Stomach (tissue), 19 donors: ENCODE measurements at places on chromosomes 11 and 22. TPM values are rescaled to one million over a fixed set of nuclear protein-coding genes. Genes with fewer than 3 reads are reported as not detected.

GRCh38 chr11:69732910-69733309 lies 29.1 kb upstream of the FGF19 start:
- H3K27me3 ChIP-seq: peaks cover 12% of the 10 kb centered on the region
- no peak overlapping the region for H3K4me3 ChIP-seq
- H3K27ac ChIP-seq: no peak overlapping the region
- no peaks in the 10 kb centered on the region for H3K4me1 ChIP-seq
- H3K36me3 ChIP-seq: no peaks in the 10 kb centered on the region
- DNase-seq: no peak

DNA sequence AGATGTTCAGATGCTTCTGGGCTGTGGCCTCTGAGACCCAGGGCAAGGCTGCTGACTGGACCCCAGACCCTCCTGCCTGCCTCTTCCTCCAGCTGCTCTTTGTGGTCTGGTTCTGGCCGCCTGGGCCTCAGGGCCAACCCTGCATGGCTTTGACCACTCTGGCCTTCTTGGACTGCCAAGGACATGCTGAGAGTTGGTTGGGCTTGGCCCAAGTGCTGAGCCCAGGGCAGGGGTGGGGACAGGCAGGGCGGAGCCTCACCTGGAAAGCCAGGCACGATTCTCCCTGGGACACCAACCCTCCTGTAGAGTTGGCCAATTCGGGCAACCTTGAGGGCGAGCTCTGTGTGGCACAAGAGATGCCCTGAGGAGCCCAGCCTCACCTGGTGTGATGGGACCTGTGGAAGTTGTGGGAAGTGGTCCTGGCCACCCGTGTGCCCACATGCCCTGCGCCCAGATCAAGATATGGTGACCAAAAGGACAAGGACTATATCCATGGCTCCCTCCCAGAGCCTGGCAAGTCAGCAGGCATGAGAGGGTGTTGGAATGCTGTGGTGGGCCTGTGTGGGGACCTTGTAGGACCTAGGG lies 11.6 kb downstream of the TANGO2 start:
- H3K27me3 ChIP-seq: no peaks in the 10 kb centered on the region
- DNase-seq: peak; percentile 42
- peak overlapping the region; percentile 38 for H3K27ac ChIP-seq
- peaks cover 31% of the 10 kb centered on the region for H3K4me1 ChIP-seq

- DNase-seq: peak; percentile 73
- H3K27me3 ChIP-seq: no peaks in the 10 kb centered on the region
- H3K4me1 ChIP-seq: peaks cover 7% of the 10 kb centered on the region
- peaks cover 14% of the 10 kb centered on the region for H3K36me3 ChIP-seq
- H3K27ac ChIP-seq: peak overlapping the region; percentile 82
- peak overlapping the region; percentile 92 for H3K4me3 ChIP-seq
These were observed 639 bp downstream of the INCENP start for GRCh38 chr11:62124186-62125113.

DNA sequence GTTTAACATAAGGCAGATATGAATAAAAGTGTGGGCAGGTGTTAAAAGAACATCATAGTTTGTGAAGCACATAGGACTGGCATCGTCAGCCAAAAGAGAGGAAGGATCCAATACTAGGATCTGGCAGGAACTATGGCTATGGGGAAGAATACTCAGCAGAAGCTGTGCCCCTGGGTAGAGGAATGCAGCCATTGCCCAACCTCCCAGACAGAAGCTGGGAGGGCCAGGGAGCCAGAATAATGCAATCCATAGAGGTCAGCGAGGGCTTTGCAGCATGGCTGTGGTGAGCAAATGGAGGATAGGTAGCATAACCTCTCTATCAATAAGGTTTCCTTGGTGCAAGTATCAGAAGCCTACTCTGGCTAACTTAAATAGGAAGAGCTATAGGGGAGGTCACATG lies 11.7 kb upstream of the CSTF3 start:
- H3K4me3 ChIP-seq: no peak overlapping the region
- H3K36me3 ChIP-seq: no peaks in the 10 kb centered on the region
- no peaks in the 10 kb centered on the region for H3K27me3 ChIP-seq

- peak overlapping the region; percentile 59 for H3K4me3 ChIP-seq
- no peaks in the 10 kb centered on the region for H3K27me3 ChIP-seq
- H3K36me3 ChIP-seq: no peaks in the 10 kb centered on the region
- no peak for DNase-seq
- H3K4me1 ChIP-seq: peaks cover 25% of the 10 kb centered on the region
These were observed 2.3 kb upstream of the ADORA2A start for GRCh38 chr22:24424901-24425775.

DNA sequence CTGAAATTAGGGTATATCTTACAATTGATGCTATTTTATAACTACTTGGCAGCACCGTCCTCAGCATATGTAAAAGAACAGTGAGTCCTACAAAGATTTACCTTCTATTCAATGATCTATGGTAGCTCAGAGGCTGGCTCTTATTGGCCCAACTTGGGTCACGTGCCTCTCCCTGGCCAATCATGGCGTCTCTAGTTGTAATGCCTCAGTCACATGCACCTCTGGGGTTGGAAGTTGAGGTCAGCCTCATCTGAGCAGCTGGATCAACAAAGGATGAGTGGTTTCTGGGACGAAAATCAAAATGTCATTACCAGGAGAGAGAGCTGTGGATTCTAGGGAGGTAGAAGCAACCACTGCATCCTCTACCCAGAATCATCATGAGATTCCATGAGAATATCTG lies 22.9 kb upstream of the ASPHD2 start:
- peaks cover 9% of the 10 kb centered on the region for H3K27me3 ChIP-seq
- H3K4me3 ChIP-seq: no peak overlapping the region
- DNase-seq: no peak
- no peaks in the 10 kb centered on the region for H3K4me1 ChIP-seq
- no peak overlapping the region for H3K27ac ChIP-seq

DNA sequence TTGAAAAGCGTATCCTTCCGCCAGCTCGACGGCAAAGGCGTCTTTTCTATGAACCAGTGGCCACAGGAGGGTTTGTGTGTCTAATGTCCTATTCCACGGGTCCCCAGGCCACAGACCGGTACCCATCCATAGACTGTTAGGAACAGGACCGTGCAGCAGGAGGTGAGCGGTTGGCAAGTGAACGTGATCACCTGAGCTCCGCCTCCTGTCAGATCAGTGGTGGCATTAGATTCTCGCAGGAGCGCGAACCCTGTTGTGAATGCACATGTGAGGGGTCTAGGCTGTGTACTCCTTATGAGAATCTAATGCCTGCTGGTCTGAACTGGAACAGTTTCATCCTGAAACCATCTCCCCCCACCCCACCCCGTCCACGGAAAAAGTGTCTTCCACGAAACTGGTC lies 62.7 kb upstream of the KCNQ1OT1 start:
- no peak overlapping the region for H3K27ac ChIP-seq
- H3K4me3 ChIP-seq: no peak overlapping the region
- H3K27me3 ChIP-seq: no peaks in the 10 kb centered on the region
- no peaks in the 10 kb centered on the region for H3K4me1 ChIP-seq
- no peaks in the 10 kb centered on the region for H3K36me3 ChIP-seq

- no peak overlapping the region for H3K27ac ChIP-seq
- no peaks in the 10 kb centered on the region for H3K27me3 ChIP-seq
- H3K4me1 ChIP-seq: no peaks in the 10 kb centered on the region
- no peak for DNase-seq
- H3K36me3 ChIP-seq: no peaks in the 10 kb centered on the region
- no peak overlapping the region for H3K4me3 ChIP-seq
These were observed 29.8 kb downstream of the GVQW3 start for GRCh38 chr11:76410851-76411357.

- no peaks in the 10 kb centered on the region for H3K36me3 ChIP-seq
- peaks cover 7% of the 10 kb centered on the region for H3K4me1 ChIP-seq
- H3K27me3 ChIP-seq: no peaks in the 10 kb centered on the region
- no peak for DNase-seq
- no peak overlapping the region for H3K27ac ChIP-seq
- H3K4me3 ChIP-seq: no peak overlapping the region
These were observed 591.2 kb downstream of the INSC start for GRCh38 chr11:15705891-15706290.

DNA sequence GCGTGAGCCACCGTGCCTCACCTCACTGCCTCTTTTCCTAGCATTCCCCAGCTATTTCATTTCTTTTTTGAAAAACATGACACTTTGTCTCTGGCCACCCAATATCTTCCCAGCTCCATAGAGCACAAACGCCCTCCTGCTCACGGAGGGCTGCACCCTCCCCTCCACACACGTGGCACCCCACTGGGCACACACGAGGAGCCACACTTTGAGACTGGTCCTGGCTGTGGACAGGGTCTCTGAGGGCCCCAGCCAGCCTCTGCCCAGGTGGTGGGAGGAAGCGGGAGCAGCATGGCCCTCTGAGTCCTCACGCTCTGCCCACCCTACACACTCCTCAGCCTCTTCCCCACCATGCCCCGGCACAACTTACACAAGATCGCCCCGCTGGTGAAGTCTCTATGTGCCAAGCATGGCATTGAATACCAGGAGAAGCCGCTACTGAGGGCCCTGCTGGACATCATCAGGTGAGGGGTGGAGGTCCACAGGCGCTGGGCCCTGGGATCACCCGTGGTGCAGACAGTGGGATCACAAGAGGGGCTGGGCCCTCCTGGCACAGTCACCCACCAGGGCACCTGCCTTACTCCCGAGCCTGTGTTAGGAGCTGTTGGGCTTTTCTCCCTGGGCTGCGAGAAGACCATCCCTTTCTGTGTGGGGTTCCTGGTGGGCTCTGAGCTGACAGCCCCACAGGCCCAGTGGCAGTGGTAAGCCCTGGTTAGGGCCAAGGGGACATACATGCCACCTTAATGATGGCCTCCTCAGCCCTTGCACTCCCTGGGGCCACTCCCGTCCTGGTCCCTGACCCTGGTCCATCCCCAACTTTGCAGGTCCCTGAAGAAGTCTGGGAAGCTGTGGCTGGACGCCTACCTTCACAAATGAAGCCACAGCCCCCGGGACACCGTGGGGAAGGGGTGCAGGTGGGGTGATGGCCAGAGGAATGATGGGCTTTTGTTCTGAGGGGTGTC lies 26.2 kb downstream of the FADS3 start:
- H3K36me3 ChIP-seq: no peaks in the 10 kb centered on the region
- no peak overlapping the region for H3K4me3 ChIP-seq
- H3K27me3 ChIP-seq: no peaks in the 10 kb centered on the region
- H3K4me1 ChIP-seq: peaks cover 3% of the 10 kb centered on the region

- H3K27me3 ChIP-seq: no peaks in the 10 kb centered on the region
- no peak overlapping the region for H3K4me3 ChIP-seq
- H3K27ac ChIP-seq: no peak overlapping the region
- peaks cover 55% of the 10 kb centered on the region for H3K4me1 ChIP-seq
- H3K36me3 ChIP-seq: no peaks in the 10 kb centered on the region
These were observed 65.7 kb downstream of the ENDOD1 start for GRCh38 chr11:95155385-95155784.

DNA sequence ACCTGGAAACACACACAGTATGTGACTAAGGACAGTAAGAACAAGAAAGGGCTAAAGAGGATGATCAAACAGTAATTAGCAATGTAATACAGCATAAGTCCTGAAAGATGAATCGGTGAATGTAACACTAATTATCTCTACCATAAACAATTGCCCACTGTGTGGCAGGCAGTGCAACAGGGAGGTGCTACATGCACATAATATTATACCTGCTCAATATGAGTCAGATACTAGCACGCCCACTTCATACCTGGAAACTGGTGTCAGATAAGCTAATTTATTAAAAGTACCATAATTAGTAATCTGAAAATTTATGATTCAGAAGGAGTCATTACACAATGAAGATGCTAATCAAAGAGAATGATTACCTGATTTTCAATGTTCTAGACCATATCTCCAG lies 14.9 kb downstream of the CASP12 start:
- no peak overlapping the region for H3K4me3 ChIP-seq
- H3K36me3 ChIP-seq: peaks cover 13% of the 10 kb centered on the region
- no peak overlapping the region for H3K27ac ChIP-seq
- DNase-seq: no peak
- no peaks in the 10 kb centered on the region for H3K4me1 ChIP-seq

GRCh38 chr11:110434952-110435779 lies 5.4 kb downstream of the FDX1 start:
- H3K4me3 ChIP-seq: no peak overlapping the region
- peaks cover 27% of the 10 kb centered on the region for H3K36me3 ChIP-seq
- no peaks in the 10 kb centered on the region for H3K27me3 ChIP-seq

DNA sequence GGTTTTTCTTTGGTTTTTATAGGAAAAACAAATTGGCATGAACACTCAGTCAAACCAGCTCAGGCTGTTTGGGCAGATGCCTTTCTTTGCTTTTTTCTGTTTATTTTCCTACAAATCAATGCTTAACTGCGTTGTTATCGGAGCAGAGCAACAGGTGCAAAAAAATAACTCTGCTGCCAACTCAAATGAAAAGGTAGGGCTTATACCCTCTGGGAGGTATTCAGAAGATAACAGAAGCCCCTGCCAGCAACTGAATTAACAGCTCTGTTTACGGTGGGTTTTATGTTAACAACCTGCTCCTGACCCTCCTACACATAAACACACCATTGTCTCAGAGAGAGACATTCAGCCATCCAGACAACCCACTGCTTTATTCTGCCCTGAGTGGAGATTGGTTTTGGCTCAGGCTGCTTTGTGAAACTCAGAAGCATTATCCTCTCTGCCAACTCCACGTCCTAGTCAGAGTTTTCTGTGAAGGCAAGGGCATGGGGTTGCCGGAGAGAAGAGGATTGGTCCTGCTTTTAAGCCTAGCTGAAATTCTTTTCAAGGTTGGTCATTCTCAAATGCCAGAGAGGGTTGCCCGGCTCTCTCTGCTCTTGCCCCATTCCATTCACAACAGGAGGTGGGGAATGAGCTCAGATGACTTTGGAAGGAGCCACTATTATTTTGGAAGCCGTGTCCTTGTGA lies 11.4 kb downstream of the EHF start:
- peak; percentile 59 for DNase-seq
- H3K4me3 ChIP-seq: no peak overlapping the region
- no peaks in the 10 kb centered on the region for H3K36me3 ChIP-seq
- peak overlapping the region; percentile 86 for H3K27ac ChIP-seq
- H3K4me1 ChIP-seq: peaks cover 38% of the 10 kb centered on the region
- H3K27me3 ChIP-seq: no peaks in the 10 kb centered on the region

GRCh38 chr11:2674658-2675131 lies 25.1 kb downstream of the KCNQ1OT1 start:
- peak; percentile 70 for DNase-seq
- peaks cover 41% of the 10 kb centered on the region for H3K4me1 ChIP-seq
- H3K4me3 ChIP-seq: no peak overlapping the region
- H3K27me3 ChIP-seq: no peaks in the 10 kb centered on the region
- peak overlapping the region; percentile 45 for H3K27ac ChIP-seq

- DNase-seq: no peak
- H3K4me1 ChIP-seq: peaks cover 30% of the 10 kb centered on the region
- H3K27me3 ChIP-seq: no peaks in the 10 kb centered on the region
- H3K27ac ChIP-seq: peak overlapping the region; percentile 98
These were observed 1.1 kb downstream of the EED start for GRCh38 chr11:86245369-86246292.

- no peak overlapping the region for H3K4me3 ChIP-seq
- no peak for DNase-seq
- no peak overlapping the region for H3K27ac ChIP-seq
- H3K36me3 ChIP-seq: no peaks in the 10 kb centered on the region
- no peaks in the 10 kb centered on the region for H3K4me1 ChIP-seq
- H3K27me3 ChIP-seq: no peaks in the 10 kb centered on the region
These were observed 14.2 kb upstream of the PIK3C2A start for GRCh38 chr11:17221968-17222367.

GRCh38 chr11:128940156-128940555 lies 2.5 kb downstream of the TP53AIP1 start:
- no peak overlapping the region for H3K27ac ChIP-seq
- H3K4me1 ChIP-seq: no peaks in the 10 kb centered on the region
- H3K27me3 ChIP-seq: peaks cover 22% of the 10 kb centered on the region
- DNase-seq: no peak
- no peaks in the 10 kb centered on the region for H3K36me3 ChIP-seq

- DNase-seq: no peak
- H3K27me3 ChIP-seq: no peaks in the 10 kb centered on the region
- H3K27ac ChIP-seq: no peak overlapping the region
- no peak overlapping the region for H3K4me3 ChIP-seq
- H3K4me1 ChIP-seq: no peaks in the 10 kb centered on the region
These were observed 579.4 kb downstream of the JRKL start for GRCh38 chr11:96969251-96969650.

The CRYBA4 gene
- total RNA-seq: not detected

The E2F8 gene
- 9.9 TPM for total RNA-seq

The OR4C15 gene
- total RNA-seq: not detected

The HORMAD2 gene
- total RNA-seq: not detected

The GDPD4 gene
- not detected for total RNA-seq
